Left kidney (tissue), 8 donors: ENCODE measurements at places on chromosomes 3 and 15.

- no peak for DNase-seq
Observed at GRCh38 chr3:197854596-197855343, 63.7 kb downstream of the LRCH3 start.

DNA sequence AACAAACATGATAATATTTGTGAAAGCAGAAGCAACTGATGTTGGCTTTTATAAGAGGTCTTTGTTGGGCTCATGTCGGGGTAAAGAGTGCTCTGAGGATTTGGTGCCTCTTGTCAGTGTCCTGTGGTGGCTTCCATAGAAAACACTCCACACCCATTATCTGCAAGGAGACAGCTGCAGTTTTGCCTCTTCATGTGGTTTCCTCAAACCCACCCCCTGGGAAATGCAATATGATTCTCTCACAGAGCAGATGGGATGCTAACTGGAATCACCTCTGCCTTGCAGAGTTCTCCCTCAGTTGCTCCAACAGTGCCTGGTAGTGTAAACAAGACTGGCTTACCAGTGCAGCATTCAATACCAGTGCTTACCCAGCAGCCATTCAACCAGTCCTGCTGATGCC, 771.4 kb upstream of the CFAP20DC start:
- DNase-seq, result no peak

GRCh38 chr3:190302212-190302867, 19.9 kb downstream of the CLDN1 start:
- DNase-seq, result no peak

GRCh38 chr15:25735550-25736384, 127.4 kb downstream of the ATP10A start:
- no peak for DNase-seq

DNA sequence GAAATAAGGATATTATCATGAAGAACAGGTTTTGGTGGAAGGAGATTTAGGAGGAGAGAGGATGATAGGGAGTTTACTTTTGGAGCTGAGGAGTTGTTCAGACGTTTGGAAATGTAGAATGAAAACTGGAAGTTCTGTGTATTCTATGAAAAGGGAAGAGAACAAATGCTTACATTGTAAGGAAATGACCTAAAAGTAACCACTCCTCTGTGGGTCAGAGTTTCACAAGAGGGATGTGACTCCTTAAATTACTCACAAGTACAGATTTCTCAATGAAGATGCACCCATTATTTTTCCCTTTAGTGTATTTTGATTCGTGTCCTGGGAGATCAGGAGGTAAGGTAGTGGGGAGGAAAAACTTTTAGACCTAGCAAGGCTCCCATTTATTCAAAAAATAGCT, 4.0 kb downstream of the RNF13 start:
- no peak for DNase-seq

DNA sequence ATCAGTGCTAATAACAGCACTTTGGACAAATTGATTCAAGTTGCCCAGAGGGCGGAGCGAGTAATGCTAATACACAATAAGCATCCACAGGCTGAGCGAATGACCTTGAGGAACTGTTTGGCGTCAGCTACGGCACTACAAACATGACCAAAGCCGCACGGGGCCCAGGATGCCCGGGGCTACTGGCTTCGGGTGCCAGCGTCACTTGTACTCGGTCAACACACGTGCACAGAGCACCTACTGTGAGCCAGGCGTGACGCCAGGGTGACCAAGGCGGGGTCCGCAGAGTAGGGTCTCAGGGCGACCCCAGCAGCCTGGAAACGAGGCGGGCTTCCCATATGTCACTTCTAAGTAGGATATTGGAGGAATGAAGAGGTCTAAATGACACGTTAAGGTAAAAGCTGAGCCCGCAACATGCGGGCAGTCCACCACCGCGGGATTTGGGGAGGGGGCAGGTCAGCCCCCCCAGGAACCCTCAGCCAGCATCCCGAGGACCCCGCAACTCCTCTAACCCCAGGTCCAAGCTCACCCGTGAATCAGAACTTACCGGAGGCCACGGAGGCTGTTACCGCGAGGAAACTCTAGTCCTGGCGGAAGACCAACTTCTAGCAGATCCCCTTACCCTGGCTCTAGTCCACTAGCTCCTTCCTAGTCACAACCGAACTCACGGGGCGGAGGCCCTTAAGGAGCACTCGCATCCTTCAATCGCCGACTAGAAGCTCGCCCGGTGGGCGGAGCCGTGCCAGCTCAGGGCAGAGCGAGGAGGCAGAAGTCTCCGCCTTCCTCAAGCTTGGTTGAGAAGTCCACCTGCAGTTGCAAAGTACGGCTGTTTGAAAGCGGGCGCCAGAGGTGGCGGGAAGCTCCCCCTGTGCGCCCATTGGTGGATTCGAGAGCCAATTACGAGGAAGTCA, at the start of gene CEP152:
CEP152 (minus strand) TSS at position 656 of the 911 bp plus-strand sequence. CDS start 5,420 bp downstream, outside the sequence.
- peak; percentile 99 for DNase-seq

DNA sequence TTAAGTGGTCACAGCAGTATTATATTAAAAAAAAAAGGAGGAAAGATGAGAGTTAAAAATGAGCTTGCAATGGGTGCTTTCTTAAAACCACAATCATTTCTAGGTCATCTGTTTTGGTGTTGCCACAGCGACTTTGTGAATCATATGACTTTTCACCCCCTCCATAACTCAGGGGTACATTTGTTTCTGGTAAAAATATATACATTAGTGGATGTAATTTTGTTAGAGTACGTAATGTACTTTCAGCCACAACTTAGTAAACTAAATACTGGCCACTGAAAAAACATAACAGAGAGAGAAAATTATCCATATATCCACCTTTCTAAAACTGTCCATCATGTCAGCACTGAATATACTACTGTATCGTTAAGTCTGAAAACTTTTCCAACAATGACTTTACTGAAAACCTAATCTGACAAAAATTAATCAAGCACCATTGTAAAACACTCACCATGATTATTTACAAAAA, 3.4 kb downstream of the ANKRD28 start:
- no peak for DNase-seq

- DNase-seq, result no peak
Observed at GRCh38 chr3:170804078-170804477, 65.9 kb downstream of the RPL22L1 start.

GRCh38 chr3:65347166-65347565, 659.4 kb upstream of the ADAMTS9 start:
- no peak for DNase-seq

DNA sequence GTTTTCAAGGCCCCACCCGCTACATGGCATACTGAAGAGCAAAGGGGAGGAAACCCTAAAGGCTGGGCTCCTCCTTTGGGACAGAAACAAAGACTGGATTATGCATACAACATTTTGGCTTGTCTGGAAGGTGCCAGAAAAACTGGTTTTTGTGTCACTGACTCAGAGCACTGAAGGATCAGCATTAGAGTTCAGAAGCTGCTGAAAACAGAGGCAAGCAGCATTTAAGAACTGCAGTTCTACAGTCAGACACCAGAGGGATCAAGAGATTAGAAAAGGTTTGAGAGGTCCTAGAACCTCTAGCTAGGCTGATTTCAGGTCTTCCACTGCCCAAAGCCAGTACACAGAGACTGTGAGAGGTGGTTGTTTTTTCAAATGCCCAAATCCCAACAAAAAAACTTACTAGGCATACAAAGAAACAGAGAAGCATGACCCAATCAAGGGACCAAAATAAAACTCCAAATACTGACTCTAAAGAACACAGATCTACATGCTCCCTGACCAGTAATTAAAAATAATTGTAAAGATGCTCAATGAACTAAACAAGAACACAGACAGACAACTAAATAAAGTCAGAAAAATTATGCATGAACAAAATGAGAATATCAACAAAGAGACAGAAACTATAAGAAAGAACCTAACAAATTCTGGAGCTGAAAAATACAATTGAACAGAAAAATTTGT, 91.2 kb downstream of the SENP2 start:
- peak; percentile 71 for DNase-seq

- DNase-seq, result no peak
Observed at GRCh38 chr15:64883997-64884511, 27.6 kb upstream of the ANKDD1A start.

GRCh38 chr3:86168512-86168911, 822.4 kb downstream of the VGLL3 start:
- no peak for DNase-seq

DNA sequence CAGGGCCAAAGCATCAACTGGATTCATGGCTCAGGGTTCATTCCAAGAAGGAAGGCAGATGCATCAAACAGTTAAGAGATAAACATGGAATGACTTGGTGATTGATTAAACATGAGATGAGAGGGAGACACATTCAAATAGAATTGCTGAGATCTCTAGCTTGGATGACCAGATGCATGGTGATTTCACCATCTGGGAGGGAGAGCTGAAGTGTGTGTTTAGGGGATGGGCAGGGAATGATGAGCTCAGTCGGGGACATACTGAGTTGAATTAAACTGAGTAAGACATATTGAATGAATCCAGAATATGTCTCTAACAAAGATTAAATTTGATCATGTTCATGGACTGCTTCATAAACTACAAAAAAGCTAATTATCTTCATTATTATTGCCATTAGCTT, 35.5 kb downstream of the CADPS start:
- DNase-seq, result no peak

DNA sequence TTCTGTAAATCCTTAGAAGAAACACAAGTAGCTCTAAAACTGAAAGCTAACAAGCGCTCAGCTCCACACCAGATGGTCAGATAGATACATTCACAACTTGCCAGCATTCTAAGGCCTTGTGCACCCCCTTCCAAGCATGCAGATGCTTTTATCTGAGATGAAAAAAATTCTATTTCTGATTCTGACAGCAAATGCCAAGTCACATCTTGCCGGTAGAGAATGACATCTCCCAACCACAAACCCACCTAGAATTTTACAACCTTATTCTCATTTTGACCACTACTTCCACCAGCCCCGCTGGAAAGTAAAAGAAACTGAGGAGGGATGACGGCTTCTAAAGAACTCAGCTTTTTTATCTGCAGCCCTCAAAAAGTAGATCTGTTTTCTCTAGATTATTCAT, 57.7 kb downstream of the SUMF1 start:
- DNase-seq, result no peak

GRCh38 chr15:92677999-92678398, 22.4 kb upstream of the FAM174B start:
- no peak for DNase-seq

DNA sequence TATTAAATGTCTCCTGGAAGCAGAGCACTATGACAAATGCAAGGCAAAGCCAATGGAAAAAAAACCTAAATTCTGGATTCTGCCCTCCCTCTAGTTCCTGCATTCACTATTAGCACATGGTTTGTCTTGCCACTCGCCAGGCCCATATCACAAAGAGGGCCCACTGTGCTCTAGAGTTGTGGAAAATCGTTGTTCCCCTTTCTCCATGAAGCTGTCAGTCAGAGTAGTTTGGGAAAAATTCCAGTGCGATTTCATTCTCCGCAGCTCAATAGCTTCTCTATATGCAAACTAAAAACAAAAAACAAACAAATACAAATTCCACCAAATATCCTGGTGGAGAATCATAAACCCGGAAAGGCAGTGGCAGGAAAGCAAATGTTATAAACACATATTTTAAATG, 77.3 kb downstream of the RORA start:
- DNase-seq, result no peak
